ENCODE measurements at places on chromosomes 5 and 9.

GRCh38 chr9:12503606-12504122 is 189.5 kb upstream of the TYRP1 start:
- ATAC-seq = no peak

- no peak for ATAC-seq
Observed at GRCh38 chr5:66829358-66829674, 233.1 kb downstream of the MAST4 start.

DNA sequence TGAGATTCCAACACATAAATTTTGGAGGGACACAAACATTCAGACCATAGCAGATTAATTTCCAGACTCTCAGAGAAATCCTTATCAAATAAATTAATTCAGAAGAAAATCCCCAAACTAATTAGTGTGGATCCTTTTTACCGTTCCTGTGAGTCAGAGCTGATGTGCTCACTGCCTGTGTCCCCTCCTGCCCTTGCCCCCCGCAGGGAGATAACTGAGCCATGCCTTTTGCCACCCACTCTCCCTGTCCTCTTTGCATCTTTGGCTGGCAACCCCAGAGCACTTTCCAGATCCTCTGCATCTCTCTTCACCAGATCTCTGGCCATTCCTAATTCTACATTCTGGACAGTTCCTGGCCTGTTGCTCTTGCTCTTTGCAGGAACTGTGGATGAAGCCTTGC is 135.4 kb upstream of the MAP1B start:
- ATAC-seq = no peak

DNA sequence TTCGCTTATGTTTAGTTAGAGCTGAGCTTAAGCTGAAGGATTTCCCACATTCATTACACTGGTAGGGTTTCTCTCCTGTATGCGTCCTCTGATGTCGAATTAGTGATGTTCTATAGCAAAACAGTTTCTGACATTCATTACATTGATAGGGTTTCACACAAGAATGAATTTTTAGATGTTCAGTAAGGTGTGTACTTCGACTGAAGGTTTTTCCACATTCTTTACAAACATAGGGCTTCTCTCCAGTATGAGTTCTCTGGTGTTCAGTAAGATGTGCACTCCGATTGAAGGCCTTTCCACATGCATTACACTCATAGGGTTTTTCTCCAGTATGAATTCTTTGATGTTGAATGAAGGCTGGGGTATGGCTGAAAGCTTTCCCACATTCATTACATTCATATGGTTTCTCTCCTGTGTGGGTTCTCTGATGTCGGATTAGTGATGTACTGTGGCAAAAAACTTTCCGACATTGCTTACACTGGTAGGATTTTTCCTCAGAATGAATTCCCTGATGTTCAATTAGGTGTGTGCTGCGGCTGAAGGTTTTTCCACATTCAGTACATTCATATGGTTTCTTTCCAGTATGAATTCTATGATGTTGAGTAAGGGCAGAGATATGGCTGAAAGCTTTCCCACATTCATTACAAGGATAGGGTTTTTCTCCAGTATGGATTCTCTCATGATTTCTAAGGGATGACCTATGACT is 14.6 kb downstream of the ZNF883 start:
- ATAC-seq = no peak

- ATAC-seq = no peak
Observed at GRCh38 chr5:159430361-159431012, 100.2 kb upstream of the IL12B start.

DNA sequence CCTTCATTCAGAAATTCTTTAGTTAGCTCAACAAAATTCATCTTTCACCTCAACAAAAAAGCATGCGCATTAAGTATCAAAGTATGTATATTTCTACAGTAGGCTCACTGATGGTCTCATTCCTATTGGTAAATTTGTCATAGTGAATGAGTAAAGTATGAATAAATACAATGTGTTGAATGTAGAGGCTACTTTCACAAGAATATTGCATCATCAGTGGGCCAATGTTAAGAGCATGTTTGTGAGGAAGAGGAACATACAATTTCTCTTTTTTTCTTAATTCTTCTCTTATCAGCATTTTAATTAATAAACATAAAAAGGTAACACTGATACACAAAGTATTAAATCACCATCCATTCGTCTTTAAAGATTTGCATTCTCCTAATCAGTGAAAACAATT is 505.1 kb downstream of the CETN3 start:
- no peak for ATAC-seq

DNA sequence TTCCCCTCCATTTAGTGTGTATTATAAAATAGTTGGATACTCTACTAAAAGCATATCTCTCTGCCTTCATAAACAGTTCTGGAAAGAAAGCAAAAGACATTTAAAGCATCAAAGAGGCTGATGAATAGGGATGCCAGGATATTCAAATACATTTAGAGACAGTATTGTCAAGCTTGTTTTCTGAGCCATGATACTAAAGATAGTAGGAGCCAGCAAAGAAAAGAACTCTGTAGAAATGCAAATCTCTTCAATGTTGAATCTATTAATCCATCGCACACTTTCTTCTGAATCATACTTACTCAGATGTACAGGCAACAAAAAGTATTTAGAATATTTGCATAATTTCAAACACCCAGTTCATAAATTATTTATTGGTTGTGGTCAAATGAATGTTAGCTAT is 207.1 kb upstream of the MEF2C start:
- ATAC-seq = no peak

GRCh38 chr5:82593481-82593880 is 315.3 kb upstream of the RPS23 start:
- no peak for ATAC-seq

GRCh38 chr9:124497441-124497840 is 9.8 kb downstream of the NR5A1 start:
- ATAC-seq = no peak

GRCh38 chr9:68872026-68872501 is 141.8 kb downstream of the PRKACG start:
- ATAC-seq = no peak

DNA sequence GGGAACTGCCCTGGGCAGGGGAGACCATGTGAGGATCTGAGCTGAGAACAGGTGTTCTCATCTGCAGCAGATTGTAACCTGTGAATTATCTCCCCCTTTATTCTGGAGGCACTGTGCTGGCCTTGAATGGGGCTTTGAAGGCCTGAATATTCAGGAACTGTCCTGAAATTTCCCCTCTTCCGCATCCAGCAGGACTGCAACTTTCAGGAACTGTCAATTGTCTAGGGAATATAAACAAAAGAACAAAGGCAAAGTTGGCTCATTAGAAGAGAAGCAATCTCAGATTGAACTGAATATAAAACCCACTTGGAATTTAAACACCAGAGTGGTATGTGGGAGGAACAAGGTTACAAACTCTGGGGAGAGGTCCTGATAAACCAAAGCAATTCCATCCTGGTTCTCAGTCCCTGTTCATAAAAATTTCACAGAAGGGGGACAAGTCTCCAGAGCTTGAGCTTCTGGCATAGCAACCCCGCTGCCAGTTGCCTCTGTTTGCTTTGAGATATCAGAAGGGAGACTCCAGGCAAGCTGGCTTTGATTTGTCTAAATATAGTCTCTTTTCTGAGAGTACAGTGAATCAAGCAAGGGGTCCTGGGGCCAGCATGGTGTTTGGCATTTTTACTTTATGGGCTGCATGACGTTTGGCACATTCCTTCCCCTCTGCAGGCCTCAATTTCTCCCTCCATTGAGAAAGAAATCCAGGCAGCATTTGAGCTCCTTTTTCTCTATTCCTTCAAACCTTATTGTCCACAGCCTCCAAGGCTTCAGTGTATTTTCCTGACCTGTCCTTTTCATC is 47.5 kb downstream of the ADRB2 start:
- no peak for ATAC-seq

GRCh38 chr5:34410411-34411139 is 245.6 kb upstream of the RAI14 start:
- no peak for ATAC-seq

GRCh38 chr9:35135988-35136387 is 20.3 kb upstream of the ATOSB start:
- ATAC-seq = no peak

- no peak for ATAC-seq
Observed at GRCh38 chr5:7597059-7597642, 201.2 kb downstream of the ADCY2 start.

DNA sequence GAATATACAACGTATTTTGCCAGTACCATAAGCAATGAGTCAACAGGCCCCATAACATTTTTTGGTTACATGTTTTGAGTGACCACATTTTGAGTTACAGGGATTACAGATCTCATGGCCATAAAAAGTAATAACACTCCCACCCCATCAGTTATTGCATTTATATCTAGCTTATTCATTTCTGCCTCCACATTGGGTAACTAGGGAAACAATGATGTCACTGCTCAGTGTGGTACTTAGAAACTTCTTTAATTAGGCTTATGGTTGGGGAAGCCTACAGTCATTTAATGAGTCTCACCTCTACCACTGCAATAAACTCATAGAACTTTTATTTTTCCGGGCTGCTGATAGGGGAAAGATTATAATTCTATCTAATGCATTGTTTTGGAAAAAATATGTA is 39.9 kb upstream of the SMIM15 start:
- peak; percentile 80 for ATAC-seq

Data from activated CD4-positive, CD25-positive, alpha-beta regulatory T cell treated with anti-CD3 and anti-CD28 coated beads, Interleukin-2, amount 50 U/mL, for 24 hours (primary cell).